ENCODE measurements at places on chromosomes 2 and 18.

DNA sequence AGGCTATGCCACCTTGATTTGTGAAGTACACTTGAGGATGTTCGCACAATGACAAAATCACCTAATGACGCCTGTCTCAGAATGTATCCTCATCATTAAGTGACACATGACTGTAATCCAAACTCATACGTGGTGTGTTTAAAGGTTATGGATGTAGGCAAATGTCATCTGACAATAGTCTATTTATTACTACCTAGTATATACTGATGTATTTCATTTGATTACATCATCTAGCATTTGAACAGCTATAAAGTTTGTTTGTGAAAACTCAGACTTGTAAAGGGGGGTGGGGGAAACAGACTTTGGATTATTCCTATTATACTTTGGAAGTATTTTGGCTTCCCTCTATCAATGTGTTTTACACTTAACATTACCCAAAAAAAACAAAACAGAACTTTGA is 129.9 kb downstream of the TANC1 start:
- DNase-seq, result no peak

DNA sequence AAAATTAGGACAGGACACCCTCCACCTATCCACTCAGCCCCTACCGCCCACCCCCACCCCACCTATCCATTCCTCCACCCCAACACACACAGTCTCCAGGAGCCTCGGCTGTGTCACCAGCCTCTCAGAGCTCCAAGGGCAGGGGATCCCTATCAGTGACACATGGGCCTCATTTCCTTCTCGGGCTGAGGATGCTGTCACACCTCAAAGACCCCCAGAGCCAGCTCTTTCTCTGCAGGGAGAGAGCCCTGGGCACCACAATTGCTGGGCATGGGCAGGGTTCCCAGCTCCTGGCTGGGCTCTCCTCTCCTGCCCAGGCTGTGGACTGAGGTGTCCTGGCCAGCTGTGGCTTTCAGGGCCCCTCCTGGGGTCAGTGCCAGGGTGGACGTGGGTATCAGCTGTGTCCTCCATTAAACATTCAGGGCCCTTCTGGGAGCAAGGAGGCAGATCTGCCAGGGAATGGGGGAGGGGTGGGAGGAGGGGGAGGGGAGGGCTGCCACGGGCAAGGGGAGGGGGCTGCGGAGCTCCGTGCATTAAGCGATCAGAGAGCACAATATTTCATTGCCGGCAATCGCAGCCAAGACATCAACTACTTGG is 14.3 kb upstream of the ECEL1 start:
- DNase-seq, result peak; percentile 84

GRCh38 chr2:101164021-101164420 is 12.8 kb upstream of the TBC1D8 start:
- DNase-seq, result no peak

DNA sequence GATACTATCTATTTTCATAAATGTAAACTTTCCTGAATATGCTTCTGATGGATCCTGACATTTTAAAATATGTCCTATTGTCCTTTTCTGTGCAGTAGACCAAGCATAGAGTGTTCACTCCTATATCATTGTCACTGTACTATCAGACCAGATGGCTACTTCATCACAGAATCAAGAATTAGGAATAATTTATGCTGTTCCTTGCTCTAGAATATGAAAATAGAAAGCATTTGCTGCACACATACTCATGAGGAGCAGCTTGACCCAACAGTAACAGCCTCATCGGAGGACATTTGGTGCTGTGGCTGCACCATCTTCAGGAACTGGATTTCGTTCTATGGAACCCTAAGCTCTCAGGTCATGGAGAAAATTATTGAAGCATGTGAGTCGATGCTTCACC is 468.9 kb upstream of the HNRNPA3 start:
- no peak for DNase-seq

- DNase-seq, result peak; percentile 40
These were observed 9.5 kb downstream of the ASB18 start for GRCh38 chr2:236254674-236255073.

DNA sequence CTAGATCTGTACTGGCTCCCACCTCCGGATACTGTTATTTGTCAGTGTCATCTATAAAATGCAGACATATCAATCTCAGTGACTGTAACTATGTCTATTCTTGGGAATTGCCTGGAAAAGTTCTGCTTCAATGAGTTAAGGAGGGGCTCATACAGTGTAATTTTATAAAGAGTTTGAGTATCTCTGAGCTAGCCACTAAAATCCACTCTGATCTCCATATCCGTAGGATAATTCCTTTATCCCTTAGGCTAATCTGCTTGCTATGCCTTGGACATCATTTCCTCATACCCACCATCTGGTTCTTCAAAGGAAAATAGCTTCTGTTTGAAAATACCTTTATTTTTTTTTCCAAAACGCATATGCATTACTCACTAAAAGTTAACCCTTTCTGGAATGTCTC is 863.2 kb downstream of the SUCLG1 start:
- no peak for DNase-seq

- no peak for DNase-seq
These were observed 178.4 kb downstream of the RTP5 start for GRCh38 chr2:242047963-242048362.

DNA sequence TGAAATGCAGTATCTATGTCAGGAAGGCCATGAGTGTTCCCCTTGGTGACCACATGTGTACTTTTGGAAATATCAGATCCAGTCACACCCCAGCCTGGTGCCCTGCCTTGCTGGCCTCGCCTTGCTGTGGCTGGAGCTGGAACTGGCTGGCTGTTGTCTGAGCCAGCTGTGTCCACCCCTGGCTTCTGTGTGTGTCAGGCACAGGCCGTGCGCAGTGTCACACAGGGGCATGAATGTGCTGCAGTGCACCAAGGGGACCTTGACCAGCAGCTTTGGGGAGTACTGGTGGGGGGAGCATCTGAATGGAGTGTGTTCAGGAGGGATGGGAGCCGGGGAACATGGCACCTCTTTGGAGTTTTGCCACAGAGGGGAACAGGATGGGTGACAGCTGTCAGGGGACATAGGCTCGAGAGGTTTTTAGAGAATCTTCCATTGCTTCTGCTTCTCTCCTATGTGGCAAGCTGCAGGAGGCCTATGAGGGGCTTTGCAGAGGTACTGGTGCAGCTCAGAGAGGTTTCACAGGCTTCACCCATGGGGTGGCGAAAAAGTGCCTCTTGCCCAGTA is 44.7 kb upstream of the FAHD2A start:
- peak; percentile 16 for DNase-seq

DNA sequence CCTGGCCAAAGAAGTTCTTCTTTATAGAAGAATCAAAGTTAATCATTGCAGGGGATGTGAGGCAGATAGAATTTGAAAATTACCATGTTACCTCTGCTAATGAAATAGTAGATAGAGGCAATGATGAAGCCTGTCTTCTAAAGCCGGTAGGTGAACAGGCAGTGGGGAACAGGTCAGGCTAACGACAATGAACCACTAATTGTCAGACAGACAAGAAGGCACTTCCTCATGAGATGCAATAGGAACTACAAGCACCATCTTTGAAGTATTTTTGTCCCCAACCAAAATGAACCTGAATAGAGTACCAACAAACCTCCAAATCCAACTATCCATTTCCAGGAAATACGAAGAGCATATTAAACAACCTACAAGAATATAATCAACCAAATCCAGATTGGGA is 41.6 kb upstream of the RAB31 start:
- DNase-seq, result no peak

DNA sequence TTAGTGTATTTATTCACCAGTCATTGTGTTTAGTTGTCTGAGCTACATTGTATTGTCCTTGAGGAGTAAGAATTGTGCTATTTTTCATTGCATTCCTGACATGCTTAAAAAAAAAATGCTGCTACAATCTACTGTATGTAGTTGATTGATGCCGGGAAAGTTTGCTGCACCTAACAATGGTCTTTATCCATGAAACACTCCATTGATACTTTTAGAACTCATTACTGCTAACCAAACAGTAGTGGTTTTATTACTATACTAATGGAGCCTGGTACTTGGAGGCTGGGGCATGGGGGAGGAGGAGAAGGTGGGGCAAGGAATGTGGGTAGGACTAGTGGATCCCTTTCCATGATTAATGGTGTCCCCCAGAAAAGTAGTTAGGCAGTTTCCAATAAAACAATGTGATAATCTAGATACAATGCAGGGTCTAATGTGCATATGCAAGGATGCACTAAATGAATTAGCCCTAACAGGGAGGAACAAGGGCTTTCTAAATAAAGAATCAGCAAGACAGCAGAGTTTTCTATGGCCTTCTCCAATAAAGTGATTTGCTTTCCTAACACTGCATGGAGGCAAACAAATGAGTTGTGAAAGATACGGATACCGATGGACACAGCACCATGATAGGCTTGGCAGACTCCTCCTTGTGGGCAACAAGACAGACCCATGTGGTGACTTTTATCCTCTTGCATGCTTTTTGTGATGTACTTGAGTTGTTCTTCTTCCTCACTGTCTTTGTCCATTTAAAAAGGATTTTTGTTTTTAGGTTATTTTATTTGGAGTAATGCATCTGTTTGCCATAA is 78.5 kb downstream of the FMNL2 start:
- DNase-seq, result no peak

GRCh38 chr2:101442042-101442666 is 32.8 kb downstream of the RFX8 start:
- DNase-seq, result no peak

- no peak for DNase-seq
These were observed 79.1 kb downstream of the TWIST2 start for GRCh38 chr2:238926761-238927611.

- DNase-seq, result no peak
These were observed 2.9 kb downstream of the ALKAL2 start for GRCh38 chr2:284896-285492.

DNA sequence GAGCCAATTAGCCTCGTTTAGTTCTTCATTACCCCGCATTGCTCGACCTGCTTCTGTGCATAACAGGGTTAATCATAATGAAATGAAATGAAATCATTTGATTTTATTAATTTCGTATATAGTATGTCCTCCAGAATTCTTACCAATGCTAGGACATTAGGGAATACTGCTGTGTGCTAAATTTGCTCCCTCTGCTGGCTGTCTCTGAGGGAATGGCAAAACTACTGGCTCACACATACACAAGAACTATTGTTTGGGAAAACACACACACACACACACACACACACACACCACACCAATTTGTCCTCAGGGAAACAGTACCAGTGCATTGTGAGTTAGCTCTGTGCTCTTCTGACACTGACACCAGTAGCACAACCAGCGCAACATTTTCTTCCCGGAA is 273.3 kb upstream of the TCF4 start:
- DNase-seq, result no peak

GRCh38 chr2:182366628-182367027 is 60.2 kb downstream of the PDE1A start:
- no peak for DNase-seq

- peak; percentile 51 for DNase-seq
These were observed 28.1 kb downstream of the MAP4K4 start for GRCh38 chr2:101725515-101726192.

DNA sequence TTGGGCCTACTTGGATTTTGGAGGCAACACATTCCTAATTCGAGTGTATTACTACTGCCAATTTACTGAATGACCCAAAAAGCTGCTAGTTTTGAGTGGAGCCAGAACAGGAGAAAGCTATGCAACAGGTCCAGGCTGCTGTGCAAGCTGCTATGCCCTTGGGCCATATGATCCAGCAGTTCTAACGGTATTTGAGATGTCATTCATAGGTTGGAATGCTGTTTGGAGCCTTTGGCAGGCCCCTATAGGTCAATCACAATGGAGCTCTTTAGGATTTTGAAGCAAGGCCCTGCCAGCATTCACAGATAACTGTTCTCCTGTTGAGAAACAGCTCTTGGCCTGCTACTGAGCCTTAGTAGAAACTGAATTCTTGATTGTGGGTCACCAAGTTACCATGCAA is 368.7 kb downstream of the CDH19 start:
- DNase-seq, result no peak

DNA sequence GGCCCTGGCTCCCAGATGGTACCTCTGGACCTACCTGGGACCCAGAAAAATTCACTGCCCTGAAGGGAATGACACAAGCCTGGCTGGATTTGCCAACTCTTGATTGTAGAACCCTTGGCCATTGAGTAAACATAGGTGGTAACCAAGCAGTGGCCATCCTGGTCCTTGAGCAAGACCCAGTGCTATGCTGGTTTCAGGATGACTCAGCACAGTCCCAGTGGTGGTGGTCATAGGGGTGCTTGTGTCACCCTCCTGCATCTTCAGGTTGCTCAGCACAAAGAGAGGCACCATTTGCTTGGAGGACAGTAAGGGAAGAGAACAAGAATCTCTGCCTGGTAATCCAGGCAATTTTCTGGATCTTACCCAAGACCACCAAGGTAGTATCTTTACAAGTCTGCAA is 52.9 kb downstream of the UPP2 start:
- no peak for DNase-seq

- no peak for DNase-seq
These were observed 507.5 kb downstream of the SLC4A3 start for GRCh38 chr2:220134756-220135534.

- no peak for DNase-seq
These were observed 217.5 kb downstream of the LPIN1 start for GRCh38 chr2:11963966-11964365.

GRCh38 chr2:190405995-190406394 is 2.2 kb upstream of the MFSD6 start:
- no peak for DNase-seq

DNA sequence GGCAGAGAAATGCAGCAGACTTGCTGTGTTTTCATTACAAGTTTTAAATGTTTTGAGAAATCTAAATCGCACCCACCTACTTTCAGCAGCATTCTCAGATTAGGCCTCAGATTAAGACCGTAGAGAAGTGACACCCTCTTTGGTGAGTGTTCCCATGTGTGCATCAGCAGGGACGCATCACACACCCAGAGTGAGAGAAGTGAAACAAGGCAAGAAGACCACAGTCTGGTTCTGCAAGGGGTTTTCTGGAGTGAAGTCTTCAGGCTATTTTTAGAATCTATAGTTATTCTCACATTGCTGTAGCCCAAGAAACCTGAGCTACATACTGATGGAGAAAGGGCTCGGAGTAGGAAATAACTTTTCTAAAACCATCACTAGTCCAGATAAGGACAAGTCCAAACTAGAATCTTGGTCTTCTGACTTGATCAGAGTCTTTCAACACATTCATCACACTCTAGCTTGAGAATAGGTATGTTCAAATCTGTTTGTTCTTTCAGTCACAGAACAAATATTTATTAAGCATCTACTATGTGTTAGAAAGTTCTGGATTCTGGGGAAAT is 1216.6 kb upstream of the PIK3C3 start:
- DNase-seq, result no peak

GRCh38 chr18:72869226-72870185 is 1.7 kb upstream of the NETO1 start:
- DNase-seq, result peak; percentile 54

DNA sequence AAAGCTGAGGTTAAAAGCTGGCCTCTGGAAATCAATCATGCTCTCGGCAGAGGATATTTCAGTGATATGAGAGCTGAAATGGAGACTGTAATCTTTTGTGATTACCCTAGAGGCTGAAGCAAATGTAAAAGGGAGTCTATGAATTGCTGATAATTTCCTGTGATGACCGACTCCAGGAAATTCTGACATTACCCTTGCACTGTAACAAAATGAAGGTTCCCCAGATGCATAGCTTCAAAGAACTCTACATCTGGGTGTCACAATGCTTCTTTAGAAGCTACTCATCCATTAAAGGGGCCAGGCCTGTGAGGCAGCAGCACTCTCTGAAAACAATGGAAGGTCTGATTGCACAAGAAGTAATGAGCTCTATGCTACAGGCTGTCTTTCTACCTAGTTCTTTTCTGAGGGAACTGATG is 268.2 kb upstream of the SESTD1 start:
- no peak for DNase-seq
